A549 treated with dexamethasone at 1 μM for 4 hours (cell line): ENCODE measurements at places on chromosomes 1 and 21. TPM values are rescaled to one million over a fixed set of nuclear protein-coding genes. Genes with fewer than 3 reads are reported as not detected.

OR6K3 gene
- total RNA-seq: not detected in 5 replicates

CLCA4 gene
- not detected in 5 replicates for total RNA-seq

HNRNPCL2 gene
- total RNA-seq: not detected in 5 replicates

SLFNL1 gene
- 0.02 to 0.07 TPM (median 0.04 TPM) in 4 of 5 replicates, not detected in the other for total RNA-seq

KRTAP13-2 gene
- 0.09 TPM in 1 of 5 replicates, not detected in the others for total RNA-seq

GPR37L1 gene
- total RNA-seq: 0.12 to 0.18 TPM (median 0.14 TPM) in 5 replicates

GJC2 gene
- total RNA-seq: 0.14 to 0.47 TPM (median 0.27 TPM) in 5 replicates

TADA1 gene
- 11.0 to 13.5 TPM (median 12.4 TPM) in 5 replicates for total RNA-seq

GJB5 gene
- 0.06 to 0.25 TPM (median 0.11 TPM) in 4 of 5 replicates, not detected in the other for total RNA-seq

IL12RB2 gene
- total RNA-seq: 0.09 to 0.18 TPM (median 0.15 TPM) in 4 of 5 replicates, not detected in the other

HES3 gene
- total RNA-seq: not detected in 5 replicates

NFIA gene
- 6.5 to 13.1 TPM (median 12.2 TPM) in 5 replicates for total RNA-seq

CYP4A11 gene
- total RNA-seq: not detected in 5 replicates

LDLRAD1 gene
- not detected in 5 replicates for total RNA-seq

SSX2IP gene
- 12.5 to 15.2 TPM (median 14.4 TPM) in 5 replicates for total RNA-seq
